ENCODE measurements at places on chromosomes 13 and 19.
A peak's percentile ranks its signal among the peaks of the same experiment; 100 is the strongest.

GRCh38 chr13:101681834-101682233, 229.4 kb downstream of the ITGBL1 start:
- H3K27ac ChIP-seq, result no peak overlapping the region
- H3K36me3 ChIP-seq, result no peaks in the 10 kb centered on the region
- DNase-seq, result no peak
- no peak overlapping the region for H3K4me3 ChIP-seq
- H3K4me1 ChIP-seq, result no peaks in the 10 kb centered on the region

DNA sequence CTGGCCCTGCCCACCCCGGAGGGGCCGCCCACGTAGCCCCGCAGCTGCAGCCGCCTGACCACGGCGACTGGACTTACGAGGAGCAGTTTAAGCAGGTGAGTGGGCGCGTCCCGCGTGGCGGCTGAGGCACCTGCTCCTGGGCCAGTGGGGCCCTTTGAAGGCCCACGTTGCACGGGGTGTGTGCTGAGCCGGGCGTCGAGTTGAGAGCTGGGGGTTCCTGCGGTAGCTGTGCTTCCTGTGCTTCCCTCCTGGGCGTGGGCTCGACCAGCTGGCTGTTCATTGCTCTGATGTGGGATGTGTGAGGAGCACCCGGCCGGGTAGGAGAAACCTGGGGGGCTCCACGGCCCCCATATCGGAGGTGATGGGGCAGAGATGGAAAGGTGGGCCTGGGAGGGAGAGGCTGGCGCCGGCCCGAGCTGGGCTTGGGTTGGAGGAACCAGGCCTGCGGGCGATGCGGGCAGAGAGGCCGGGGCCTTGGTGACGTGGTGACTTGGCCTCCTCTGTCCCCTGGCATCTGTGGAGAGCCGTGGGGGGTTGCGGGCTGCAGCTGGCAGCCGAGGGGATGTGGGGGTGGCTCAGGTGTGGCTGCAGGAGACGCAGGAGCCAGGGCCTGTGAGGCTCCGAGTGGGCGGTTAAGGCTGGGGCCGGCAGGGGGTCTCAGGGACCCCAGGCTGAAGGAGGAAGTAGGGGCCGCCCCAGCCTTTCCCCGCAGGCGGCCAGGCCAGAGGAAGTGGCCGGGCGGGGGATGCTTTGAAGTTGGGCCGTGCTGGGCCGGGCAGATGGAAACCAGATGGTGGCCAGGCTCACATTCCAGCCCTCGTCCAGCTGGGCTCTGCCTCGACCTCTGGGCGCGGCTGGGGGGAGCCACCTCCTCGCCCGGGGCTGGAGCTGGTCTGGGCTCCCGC, 7.1 kb downstream of the ARID3A start:
- peaks cover 9% of the 10 kb centered on the region for H3K36me3 ChIP-seq
- DNase-seq, result no peak
- peaks cover 21% of the 10 kb centered on the region for H3K4me1 ChIP-seq
- no peaks in the 10 kb centered on the region for H3K27me3 ChIP-seq

DNA sequence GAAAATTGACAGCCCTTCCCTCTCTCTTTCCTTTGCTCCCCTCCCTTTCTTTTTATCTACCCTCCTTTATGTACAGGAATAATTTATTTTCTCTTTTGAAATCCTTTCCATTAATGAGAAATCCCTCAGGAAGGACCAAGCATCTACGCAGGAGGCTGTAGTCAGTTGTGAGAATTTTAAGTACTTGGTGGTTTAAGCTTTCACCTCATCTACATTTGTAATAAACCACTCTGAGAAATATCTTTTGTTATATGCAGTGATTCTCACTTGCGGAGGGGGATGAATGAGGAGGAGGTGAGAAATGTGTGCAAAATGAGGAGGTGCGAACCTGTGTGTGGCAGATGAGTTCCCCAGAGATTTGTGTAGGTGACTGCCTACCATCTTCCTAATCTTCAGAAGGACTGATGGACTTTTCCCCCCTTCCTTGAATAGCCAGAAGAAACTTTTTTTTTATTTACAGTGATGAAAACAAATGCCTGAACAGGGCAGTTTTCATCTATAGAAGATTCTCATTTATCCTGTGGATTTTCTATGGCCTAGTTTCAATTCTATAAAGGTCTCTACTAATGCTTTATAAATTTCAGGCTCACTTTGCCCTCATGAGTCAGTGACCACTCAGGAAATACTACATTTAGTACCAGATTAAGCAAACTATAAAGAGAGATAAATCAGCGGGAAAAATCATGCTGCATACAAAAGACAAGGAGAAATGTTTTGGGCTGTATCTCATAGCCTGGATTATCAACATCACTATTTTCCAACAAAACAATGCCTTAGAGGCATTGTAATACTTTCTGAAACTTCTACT, 118.3 kb downstream of the LHFPL6 start:
- H3K4me1 ChIP-seq, result no peaks in the 10 kb centered on the region
- no peak overlapping the region for H3K4me3 ChIP-seq
- no peaks in the 10 kb centered on the region for H3K27me3 ChIP-seq
- DNase-seq, result no peak
- H3K36me3 ChIP-seq, result no peaks in the 10 kb centered on the region
- no peak overlapping the region for H3K27ac ChIP-seq

DNA sequence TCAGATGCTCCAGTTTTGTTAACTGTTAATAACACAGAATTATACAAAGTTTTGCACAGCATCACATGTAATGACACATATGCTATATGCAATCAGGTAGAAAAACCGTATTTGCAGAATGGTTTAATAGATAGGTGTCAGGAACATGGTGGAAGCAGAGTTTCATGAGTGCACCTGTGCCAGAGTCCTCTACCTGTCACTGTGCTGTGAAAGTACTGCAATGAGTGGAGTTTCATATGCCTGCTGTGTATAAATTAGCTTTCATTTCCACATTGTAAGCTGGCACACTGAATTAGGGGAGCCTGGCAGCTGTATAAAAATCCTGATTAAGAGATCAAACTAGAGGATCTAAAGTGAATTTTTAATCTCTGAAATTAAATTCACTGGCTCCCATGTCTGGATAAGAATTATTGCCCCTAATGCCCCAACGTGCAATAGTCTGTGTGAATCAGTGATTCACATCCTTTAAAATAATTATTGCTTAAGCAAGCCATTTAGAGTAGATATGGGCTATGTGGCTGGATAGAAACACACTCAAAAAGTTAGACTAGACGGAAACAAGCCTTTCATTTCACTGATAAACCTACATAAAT, 8.5 kb upstream of the EEF1AKMT1 start:
- H3K4me3 ChIP-seq, result no peak overlapping the region
- no peaks in the 10 kb centered on the region for H3K36me3 ChIP-seq
- H3K27ac ChIP-seq, result peak overlapping the region; percentile 23
- H3K4me1 ChIP-seq, result peaks cover 7% of the 10 kb centered on the region

DNA sequence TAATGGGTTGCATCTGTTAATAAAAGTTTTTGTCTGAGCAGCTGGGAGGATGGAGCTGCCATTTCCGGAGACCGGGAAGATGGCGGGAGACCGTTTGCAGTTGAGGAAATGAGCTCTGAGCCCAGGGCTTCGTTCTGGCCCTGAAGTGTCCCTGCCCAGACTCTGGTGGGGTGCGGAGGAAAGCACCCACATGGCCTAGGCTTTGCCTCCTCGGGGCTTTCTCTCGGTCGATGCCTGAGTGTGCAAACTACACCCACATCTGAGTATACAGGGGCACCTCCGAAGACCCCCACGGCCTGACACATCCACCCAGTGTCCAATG, 15.6 kb upstream of the NANOS3 start:
- peaks cover 8% of the 10 kb centered on the region for H3K4me1 ChIP-seq
- DNase-seq, result no peak
- no peaks in the 10 kb centered on the region for H3K36me3 ChIP-seq

GRCh38 chr13:80161896-80162295, 179.0 kb downstream of the SPRY2 start:
- no peak for DNase-seq
- H3K4me3 ChIP-seq, result no peak overlapping the region
- H3K36me3 ChIP-seq, result no peaks in the 10 kb centered on the region

DNA sequence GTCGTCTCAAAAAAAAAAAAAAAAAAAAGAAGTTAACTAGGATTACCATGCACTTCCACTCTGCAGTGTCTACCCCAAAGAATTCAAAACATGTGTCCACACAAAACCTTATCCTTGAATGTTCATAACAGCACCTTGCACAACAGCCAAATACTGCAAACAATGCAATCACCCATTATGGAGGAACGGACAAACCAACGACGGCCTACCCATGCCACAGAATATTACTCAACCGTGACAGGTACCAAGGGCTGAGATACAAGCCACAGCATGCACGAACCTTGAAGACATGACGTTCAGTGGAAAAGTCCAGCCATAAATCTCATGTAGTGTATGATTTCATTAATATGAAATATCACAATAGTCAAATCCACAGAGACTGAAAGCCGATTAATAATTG, 3.0 kb upstream of the SHISA7 start:
- H3K36me3 ChIP-seq, result no peaks in the 10 kb centered on the region
- H3K27ac ChIP-seq, result no peak overlapping the region
- no peak for DNase-seq
- H3K4me3 ChIP-seq, result no peak overlapping the region
- no peaks in the 10 kb centered on the region for H3K4me1 ChIP-seq

DNA sequence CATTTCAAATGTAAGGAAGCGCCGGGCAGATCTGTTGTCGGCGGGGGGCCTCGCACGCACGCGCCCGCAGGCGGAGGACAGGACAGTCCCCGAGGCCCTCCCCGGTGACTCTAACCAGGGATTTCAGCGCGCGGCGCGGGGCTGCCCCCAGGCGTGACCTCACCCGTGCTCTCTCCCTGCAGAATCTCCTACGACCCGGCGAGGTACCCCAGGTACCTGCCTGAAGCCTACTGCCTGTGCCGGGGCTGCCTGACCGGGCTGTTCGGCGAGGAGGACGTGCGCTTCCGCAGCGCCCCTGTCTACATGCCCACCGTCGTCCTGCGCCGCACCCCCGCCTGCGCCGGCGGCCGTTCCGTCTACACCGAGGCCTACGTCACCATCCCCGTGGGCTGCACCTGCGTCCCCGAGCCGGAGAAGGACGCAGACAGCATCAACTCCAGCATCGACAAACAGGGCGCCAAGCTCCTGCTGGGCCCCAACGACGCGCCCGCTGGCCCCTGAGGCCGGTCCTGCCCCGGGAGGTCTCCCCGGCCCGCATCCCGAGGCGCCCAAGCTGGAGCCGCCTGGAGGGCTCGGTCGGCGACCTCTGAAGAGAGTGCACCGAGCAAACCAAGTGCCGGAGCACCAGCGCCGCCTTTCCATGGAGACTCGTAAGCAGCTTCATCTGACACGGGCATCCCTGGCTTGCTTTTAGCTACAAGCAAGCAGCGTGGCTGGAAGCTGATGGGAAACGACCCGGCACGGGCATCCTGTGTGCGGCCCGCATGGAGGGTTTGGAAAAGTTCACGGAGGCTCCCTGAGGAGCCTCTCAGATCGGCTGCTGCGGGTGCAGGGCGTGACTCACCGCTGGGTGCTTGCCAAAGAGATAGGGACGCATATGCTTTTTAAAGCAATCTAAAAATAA, 18.2 kb downstream of the IL17D start:
- no peak overlapping the region for H3K4me3 ChIP-seq
- H3K36me3 ChIP-seq, result no peaks in the 10 kb centered on the region
- H3K27ac ChIP-seq, result no peak overlapping the region
- H3K27me3 ChIP-seq, result peaks cover 3% of the 10 kb centered on the region

GRCh38 chr13:63208826-63209225, 1793.2 kb upstream of the PCDH20 start:
- H3K4me3 ChIP-seq, result no peak overlapping the region
- no peaks in the 10 kb centered on the region for H3K4me1 ChIP-seq
- H3K36me3 ChIP-seq, result no peaks in the 10 kb centered on the region
- DNase-seq, result no peak
- no peak overlapping the region for H3K27ac ChIP-seq

DNA sequence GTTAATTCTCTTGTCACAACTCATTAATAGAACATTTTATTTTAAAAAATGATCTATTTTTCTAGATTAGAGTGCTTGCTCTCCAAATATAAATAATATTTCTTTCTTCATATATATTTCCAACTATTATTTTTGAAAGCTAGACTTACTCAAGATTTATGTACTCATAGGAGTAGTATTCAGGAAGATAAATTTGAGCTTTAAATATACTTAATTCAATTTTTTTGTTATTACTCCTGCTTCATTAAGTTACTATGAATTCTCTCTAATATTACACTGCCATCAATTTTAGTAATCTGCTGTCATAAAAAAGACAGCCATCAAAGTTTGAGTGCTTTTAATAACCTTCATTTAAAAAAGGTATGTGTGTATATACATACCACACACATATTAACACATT, 161.9 kb upstream of the PCDH9 start:
- H3K4me3 ChIP-seq, result no peak overlapping the region
- H3K27ac ChIP-seq, result no peak overlapping the region
- DNase-seq, result no peak
- no peaks in the 10 kb centered on the region for H3K4me1 ChIP-seq
- no peaks in the 10 kb centered on the region for H3K36me3 ChIP-seq

DNA sequence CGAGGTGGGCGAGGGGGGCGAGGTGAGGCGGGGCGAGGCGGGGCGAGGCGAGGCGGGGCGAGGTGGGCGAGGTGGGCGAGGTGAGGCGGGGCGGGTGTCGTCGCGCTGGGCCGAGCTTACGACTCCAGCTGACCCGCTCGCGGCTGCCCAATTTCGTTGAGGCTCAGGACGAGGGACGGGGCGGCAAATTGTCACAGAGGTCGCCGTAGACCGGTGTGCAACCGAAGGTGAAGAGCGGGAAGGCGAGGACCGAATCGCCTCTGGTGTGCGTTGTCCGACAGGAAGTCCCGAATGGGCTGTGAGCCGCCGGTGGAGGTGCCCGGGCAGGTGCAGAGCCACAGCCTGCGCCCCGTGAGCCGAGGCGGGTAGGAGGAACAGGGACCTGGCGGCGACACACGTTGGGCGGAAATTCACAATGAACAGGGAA, at the start of gene LACC1:
Gene LACC1 (plus strand): TSS at position 150 of the 427 bp plus-strand sequence. CDS start 1,082 bp downstream, outside the sequence.
- H3K27ac ChIP-seq, result peak within 1 kb of the TSS; percentile 85
- no peaks in the 10 kb centered on the region for H3K27me3 ChIP-seq
- H3K36me3 ChIP-seq, result no peaks in the 10 kb centered on the region
- H3K4me3 ChIP-seq, result peak within 1 kb of the TSS; percentile 73

- H3K4me1 ChIP-seq, result peaks cover 17% of the 10 kb centered on the region
- no peak for DNase-seq
- no peaks in the 10 kb centered on the region for H3K27me3 ChIP-seq
- peak overlapping the region; percentile 98 for H3K27ac ChIP-seq
These were observed 709 bp downstream of the N4BP2L1 start for GRCh38 chr13:32426990-32427851.

GRCh38 chr13:71860547-71861138, 6.4 kb downstream of the DACH1 start:
- H3K4me1 ChIP-seq, result no peaks in the 10 kb centered on the region
- no peaks in the 10 kb centered on the region for H3K36me3 ChIP-seq
- peaks cover 3% of the 10 kb centered on the region for H3K27me3 ChIP-seq
- no peak overlapping the region for H3K4me3 ChIP-seq

DNA sequence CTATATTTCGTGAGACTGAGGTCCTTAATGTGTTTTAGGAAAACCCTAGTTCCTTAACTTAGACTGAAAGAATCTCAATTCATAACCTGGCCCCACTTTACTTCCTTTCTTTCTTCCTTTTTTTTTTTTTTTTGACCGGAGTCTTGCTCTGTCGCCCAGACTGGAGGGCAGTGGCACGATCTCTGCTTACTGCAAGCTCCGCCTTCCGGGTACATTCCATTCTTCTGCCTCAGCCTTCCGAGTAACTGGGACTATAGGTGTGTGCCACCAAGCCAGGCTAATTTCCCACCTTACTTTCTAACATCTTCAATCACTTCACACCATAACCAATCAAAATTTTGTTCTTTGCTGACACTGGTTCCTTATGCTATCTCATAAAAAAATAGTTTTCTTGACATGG, 2097.0 kb downstream of the PCDH9 start:
- H3K27ac ChIP-seq, result no peak overlapping the region
- no peak overlapping the region for H3K4me3 ChIP-seq
- no peak for DNase-seq
- H3K36me3 ChIP-seq, result no peaks in the 10 kb centered on the region
- H3K4me1 ChIP-seq, result no peaks in the 10 kb centered on the region

- no peaks in the 10 kb centered on the region for H3K36me3 ChIP-seq
- H3K4me1 ChIP-seq, result no peaks in the 10 kb centered on the region
These were observed 238.6 kb downstream of the POU4F1 start for GRCh38 chr13:78364711-78365110.
